HuH-7 (cell line): ENCODE measurements at places on chromosomes 12 and 14.
A peak's percentile ranks its signal among the peaks of the same experiment; 100 is the strongest.

GRCh38 chr12:111769599-111769998 lies 2.9 kb downstream of the ALDH2 start:
- no peak for DNase-seq

DNA sequence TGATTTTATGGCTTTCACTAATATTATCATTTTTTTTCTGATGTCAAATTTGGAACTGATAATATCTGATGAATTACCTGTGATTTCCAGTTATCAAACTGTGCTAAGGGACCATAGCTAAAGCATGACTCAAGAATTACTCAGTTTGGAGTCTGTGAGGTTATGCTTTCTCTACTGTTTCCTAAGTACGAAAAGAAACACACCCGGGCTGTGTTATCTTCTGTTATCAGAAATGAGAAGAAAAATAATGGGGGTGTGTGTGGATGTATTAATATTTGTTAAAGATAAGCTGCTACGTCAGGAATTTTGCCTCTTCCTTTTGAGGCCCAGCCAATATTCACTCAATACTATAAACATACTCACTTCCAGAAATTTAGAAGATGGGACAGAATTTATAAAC lies 1401.9 kb upstream of the FLRT2 start:
- no peak for DNase-seq

DNA sequence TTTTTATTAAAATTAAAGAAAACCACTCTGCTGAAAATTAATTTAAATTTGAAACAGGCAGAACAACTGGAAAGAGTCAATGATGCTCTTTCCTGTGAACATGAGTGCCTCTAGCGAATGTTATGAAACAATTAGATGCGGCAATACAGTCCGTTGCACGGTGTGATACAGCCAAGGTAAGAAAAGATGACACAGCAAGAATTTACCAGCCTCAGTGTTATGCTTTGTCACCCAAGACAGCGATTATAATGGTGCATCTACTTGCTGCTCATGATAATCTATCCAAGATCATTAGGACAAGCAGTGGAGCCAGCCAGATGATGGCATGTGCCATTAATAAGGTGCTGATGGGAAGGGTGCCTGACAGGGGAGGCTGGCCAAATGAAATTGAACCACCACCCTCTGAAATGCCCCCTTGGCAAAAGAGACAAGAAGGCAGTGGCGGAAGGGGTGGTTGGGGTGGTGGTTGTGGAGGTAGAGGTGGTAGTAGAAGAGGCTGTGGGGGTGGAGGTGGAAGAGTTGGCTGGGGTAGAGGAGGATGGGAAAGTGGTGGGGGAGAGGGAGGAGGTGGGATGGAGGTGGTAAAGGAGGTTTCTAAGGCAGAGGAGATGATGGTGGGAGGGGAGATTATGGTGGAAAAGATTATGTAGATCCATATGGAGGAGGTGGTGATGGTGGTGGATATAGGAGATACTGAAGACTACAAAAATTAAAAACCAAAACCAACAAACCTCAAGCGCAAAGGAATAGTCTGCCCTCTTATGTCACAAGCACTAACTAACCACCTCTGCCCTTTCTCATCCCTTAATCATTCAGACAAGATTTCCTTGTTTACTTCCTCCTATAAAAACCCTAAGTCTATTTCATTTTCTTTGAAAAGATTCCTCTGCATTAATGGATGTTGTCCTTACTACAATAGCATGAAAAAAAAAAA lies 4.0 kb upstream of the RESF1 start:
- no peak for DNase-seq

DNA sequence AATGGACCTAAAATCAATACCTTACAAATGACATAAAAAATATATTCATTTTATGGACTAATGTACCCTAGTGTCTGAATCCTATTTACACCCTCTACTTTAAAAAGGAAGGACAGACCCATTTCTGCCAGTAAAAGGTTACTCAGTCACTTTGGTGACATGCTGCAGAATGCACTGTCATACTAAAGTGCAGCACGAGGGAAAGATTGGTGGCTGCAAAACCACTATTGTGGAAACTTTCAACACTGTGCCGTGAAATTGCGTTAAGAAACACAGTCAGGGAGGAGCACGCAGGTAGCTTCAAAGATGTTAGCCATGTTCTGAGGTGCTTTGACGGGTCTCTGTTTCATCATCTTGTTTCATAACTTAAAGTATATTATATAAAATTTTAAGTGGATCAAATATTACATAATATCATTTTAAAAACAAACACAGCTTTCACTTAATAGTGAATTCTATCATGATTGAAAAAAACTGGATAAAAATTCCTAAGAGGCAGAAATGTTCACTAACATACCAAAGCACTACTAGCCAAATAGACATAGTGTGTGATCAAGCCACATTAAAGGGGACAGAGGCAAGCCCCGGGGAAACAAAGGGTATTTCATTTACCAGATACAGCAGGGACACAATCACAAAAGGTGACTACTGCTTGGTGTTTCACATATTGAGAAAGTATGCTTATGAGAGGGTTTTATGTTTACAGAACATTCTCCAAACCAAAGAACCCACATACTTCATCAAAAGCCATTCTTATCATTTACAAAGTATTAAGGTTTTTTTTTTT lies 330.8 kb upstream of the SOX5 start:
- DNase-seq: no peak

DNA sequence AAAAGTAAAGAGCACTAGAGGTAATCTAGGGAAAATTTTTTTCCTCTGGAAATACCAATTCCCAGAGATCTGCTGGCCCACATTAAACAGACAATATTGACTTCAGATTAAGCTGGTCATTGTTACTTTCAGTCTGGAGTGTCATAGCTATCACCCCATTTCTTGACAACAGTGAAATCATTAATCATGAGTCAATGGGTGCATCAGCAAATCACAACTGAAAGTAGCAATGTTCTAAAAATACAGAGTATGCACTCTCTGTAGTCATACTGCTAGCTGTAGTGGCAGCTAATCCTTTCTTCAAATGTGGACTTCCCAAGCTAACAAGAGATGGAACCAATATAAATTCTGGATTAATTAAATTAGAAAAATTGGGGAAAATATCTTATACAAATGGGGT lies 129.9 kb downstream of the CPNE8 start:
- DNase-seq: no peak

DNA sequence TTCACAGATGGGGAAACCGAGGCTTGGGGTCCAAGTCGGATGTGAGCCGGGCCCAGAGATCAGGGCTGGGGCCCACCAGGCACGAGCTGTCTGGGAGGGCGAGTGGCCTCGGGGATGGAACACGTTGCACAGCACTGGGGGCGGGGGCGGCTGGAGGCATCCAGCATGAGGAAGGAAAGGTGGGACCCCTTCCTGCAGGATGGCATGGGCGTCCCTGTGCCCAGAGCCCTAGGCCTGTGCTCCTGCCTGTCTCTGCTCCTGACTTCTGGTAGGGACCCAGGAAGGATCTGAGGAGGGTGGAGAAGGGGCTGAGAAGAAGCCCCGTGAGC lies 183.4 kb downstream of the KIF26A start:
- no peak for DNase-seq

- DNase-seq: no peak
Observed at GRCh38 chr14:77791225-77791600, 8.7 kb upstream of the ADCK1 start.

- no peak for DNase-seq
Observed at GRCh38 chr14:50839691-50840090, 8.7 kb upstream of the NIN start.

DNA sequence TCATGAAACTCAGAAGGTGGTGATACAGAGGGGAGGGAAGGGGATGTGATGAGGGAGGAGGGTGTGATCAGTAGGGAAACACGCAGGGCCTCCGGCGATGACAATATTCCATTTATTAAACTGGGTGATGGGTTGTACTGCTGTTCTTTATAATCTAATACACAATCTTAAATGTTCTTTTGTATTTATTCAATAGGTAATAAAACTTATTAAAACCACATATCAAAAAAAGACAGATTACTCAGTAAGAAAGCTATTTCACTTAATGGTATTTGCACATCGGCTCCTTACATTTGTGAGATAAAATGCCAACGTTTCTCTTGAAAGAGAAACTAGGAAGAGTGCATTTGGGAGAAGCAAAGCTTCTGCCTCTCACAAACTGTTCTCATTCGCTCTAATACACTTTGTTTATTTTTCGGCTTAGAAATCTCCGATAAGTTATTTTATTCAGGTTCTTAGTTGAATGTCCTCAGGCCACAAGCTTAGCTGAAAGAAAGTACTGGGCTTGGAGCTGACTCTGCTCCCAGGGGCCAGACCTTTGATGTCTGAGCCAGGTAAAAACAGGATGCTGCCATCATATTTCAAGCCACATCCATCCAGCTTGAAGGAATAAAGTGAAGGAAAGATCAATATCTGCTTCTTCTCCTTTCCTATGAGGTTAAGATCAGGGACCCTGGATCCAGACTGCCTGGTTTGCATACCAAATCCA lies 17.5 kb downstream of the STON2 start:
- no peak for DNase-seq

GRCh38 chr12:104303538-104304151 lies at the start of gene EID3:
Gene EID3 (plus strand): TSS chr12:104303739. CDS start chr12:104303935, 196 bp downstream.
- DNase-seq: no peak

GRCh38 chr12:52232203-52232673 lies 805 bp upstream of the KRT7 start:
- no peak for DNase-seq

- peak; percentile 50 for DNase-seq
Observed at GRCh38 chr14:68947802-68948201, 31.3 kb downstream of the ACTN1 start.

- DNase-seq: peak; percentile 21
Observed at GRCh38 chr12:124625867-124626675, 58.7 kb upstream of the NCOR2 start.

GRCh38 chr14:65780566-65780965 lies 368.0 kb downstream of the FUT8 start:
- no peak for DNase-seq

DNA sequence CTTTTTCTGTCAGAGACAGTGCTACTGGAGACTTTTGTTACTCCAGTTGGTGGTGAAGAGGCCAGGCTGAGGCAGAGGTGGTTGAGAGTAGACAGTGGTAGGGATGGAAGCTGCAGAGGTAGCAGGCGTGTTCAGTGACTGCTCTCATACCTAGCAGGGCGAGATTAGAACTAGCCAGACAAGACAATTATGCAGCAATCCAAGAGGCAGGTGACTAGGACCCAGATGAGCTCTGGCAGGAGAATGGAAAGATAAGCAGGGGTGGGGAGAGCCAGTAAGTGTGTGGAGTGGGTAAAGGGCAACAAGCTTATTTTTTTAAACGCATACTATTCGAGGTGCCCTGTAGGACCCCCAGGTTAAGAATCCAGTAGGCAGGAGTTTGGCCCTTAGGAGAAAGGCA lies 4.8 kb downstream of the PPP1R36 start:
- DNase-seq: no peak

GRCh38 chr12:25388183-25388582 lies 137.5 kb upstream of the KRAS start:
- no peak for DNase-seq

DNA sequence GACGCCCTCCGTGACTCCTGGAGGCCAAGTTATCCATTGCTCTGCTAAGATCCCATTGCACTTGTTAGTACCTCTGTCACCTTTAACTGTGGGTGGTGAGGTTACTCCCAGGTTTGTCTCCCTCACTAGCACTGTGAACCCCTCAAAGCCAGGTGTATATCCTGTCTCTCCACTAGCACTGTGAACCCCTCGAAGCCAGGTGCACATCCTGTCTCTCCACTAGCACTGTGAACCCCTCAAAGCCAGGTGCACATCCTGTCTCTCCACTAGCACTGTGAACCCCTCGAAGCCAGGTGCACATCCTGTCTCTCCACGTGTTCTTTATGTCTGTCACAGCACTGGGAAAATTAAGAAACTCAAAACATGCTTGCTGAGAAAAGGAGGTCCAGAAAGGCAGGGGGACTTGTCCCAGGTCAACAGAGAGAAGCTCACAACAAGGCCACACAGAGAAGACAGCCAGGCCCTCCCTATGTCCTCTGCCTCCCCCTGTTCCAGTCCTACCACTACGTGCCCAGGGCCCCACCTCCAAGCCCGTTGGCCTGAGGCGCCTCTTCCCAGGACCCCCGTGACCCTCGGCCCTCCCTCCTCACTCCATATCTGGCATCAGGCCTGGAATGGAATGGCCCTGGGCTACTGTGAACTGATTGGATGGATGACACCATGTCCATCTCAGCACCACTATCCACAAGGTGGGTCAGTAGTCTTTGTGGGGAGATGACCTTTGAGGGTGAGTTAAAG lies 26.4 kb upstream of the FKBP4 start:
- no peak for DNase-seq

- no peak for DNase-seq
Observed at GRCh38 chr12:14824012-14824634, 10.1 kb upstream of the SMCO3 start.

DNA sequence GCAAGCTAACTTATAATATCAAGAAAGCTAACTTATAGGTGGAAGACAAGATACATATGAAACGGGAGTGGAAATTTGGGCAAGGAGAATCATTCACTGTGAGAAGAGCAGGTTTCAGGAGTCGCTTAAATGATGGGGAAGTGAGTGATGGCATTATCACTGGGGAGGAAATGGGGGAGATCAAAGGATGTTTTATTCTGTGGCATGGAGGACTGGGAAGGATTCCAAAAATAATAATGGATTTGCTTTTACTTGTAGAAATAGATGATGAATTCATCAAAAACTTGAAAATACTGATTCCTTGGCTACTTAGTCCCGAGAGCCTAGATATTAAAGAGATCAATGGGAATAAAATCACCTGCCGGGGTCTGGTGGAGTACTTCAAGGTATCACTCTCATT lies 47.8 kb downstream of the SAV1 start:
- no peak for DNase-seq

GRCh38 chr12:88516811-88517210 lies 63.5 kb downstream of the KITLG start:
- no peak for DNase-seq

DNA sequence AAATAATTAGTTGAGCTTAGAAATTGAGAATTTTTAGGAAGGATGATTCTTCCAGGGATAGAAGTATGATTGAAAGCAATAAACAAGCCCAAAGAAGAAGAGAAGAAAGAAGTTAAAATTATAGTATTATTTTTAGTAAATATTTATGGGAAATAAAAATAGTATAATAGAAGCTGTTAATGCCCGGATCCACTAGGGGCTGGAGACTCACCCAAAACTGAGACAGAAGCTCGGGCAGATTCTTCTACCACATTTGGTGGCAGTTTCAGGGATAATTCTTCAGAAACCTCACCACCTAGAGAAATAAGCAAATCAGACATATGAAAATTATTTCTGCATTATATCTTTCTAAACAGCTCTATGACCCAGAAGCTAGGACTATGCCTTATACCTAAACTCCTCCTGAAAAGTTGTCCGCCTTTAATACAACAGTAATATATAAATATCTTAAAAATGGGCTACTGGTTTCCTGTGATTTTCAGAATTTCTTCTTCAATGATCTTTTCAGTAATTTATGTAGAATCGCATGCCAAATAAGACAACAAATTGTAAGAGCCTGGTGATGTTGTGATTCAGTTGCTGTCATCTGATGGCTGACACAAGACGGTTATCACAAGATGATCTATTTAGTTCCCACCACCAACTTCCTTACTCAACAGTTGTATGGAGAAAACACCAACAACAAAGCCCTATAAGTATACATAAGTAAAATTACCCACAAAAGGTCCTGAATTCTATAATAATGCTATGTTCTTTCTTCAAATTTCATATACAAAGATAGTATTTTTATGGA lies 35.6 kb downstream of the A2M start:
- DNase-seq: no peak
